Posterior vena cava (tissue), 2 donors: ENCODE measurements at places on chromosomes 12 and 14. TPM values are rescaled to one million over a fixed set of nuclear protein-coding genes. Genes with fewer than 3 reads are reported as not detected.

Gene B3GNT4
- total RNA-seq: not detected

Gene PLCZ1
- not detected for total RNA-seq

Gene ETV6
- total RNA-seq: 60.3 TPM

Gene ARHGAP9
- 12.7 TPM for total RNA-seq

Gene NAV3
- 17.4 TPM for total RNA-seq

- no peak for DNase-seq
Observed at GRCh38 chr12:124496584-124496983, 70.8 kb downstream of the NCOR2 start.

- no peak for DNase-seq
Observed at GRCh38 chr14:74085047-74085637, 386 bp downstream of the LIN52 start.

DNA sequence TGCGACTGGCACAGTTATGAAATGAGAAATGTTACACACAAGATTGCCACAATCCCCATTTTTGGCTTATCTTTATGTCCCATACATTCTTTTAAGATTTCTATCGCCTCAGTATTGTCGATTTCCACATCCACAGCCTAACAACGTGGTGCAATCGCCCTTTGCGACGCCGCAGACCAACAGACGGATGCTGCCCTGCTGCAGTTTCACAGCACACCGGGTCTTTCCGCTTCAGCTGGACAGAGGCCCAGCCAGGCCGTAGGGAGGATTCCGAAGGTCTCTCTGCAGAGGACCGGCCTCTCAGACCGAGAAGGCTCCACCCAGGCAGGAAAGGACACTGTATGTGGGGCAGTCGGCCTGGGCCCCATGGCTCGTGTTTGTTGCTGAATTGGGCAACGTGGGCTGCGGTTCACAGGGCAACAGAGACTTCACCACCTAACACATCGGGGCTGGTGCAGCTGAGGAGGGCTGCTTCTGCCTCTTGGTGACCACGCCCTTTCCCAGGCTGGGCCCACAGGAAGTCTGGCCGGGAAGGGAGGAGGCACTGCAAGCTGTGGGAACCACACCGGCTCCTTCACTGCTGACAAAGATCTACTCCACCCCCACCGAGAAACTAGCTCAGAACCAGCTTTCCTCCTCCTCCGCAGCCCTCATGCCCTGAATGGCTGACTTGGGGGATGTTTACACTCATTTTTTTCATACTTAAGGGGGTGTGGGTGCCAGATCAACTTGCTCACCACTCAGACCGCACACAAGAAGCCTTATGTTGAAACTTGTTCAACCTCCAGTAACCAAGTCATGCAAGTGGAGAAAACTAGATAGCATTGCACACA lies 32.9 kb upstream of the MDM1 start:
- peak; percentile 97 for DNase-seq

DNA sequence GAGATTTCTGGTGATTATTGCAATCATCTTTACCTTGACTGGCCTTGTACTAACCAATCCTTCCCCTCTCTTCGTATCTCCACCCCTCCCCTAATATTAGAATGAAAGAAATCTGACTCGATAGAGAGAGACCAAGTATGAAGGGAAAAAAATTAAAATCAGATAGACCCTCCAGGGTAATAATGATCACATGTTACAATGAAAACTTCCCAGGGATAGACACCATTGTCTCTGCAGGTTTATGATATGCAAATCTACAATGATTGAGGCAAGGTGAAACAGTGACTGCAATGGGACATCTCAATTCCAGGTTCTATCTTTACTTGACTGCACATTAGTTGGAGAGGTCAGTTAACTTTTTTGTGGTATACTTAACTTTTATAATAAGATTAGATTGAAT lies 1.5 kb upstream of the NFKBIA start:
- DNase-seq: no peak

- no peak for DNase-seq
Observed at GRCh38 chr14:89616852-89617341, 199.9 kb upstream of the FOXN3 start.

DNA sequence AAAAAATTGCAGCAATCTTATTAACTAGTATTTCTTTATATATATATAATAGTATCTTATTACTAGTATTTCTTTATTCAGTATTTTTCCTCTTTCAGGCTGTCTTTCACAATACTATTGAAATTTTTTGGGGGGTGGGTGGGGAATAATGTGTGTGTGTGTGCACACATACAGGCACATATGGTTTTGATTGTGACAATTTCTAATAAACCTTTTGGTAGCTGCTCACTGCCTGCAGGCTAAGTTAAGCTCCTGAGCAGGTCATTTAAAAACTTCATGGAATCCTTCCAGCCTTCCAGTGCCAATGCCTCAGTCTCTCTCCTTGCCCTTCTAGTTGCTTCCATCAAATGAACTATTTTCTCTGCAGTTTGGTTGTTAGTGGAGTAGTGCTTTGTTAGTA lies 490.1 kb downstream of the PCNX1 start:
- DNase-seq: no peak

GRCh38 chr12:52417740-52418139 lies 11.6 kb upstream of the KRT82 start:
- no peak for DNase-seq

DNA sequence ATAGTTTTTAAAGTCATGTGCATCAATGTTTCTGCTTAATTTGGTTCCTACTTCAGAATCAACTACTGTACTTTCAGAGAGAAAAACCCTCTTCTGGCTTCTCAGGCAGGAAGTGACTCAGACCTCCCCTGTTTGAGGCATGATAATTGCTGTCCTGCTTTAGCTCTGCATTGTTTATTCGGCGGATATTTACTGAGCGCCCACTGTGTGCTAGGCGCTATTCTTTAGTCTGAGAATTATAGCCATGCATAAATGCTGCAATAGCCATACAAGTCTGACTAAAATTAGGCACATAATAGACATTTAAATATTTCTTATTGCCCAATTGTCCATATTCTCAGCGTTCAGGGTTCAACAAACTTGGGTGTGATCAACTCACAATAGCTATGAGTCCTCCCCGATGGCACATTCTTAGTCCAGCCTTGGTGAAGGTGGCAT lies 6.1 kb upstream of the AMIGO2 start:
- DNase-seq: no peak

GRCh38 chr12:69057742-69058141 lies 124.8 kb upstream of the CPM start:
- no peak for DNase-seq
